Left renal pelvis (tissue), 4 donors: ENCODE measurements at places on chromosomes 13 and 19. TPM values are rescaled to one million over a fixed set of nuclear protein-coding genes. Genes with fewer than 3 reads are reported as not detected.

Gene LMTK3
- polyA plus RNA-seq: 1.9 TPM

Gene RASGRP4
- polyA plus RNA-seq: 0.75 TPM

- DNase-seq: no peak
These were observed 14.6 kb downstream of the METTL21C start for GRCh38 chr13:102680133-102680717.

- DNase-seq: no peak
These were observed 59.8 kb upstream of the MEDAG start for GRCh38 chr13:30846311-30846710.

DNA sequence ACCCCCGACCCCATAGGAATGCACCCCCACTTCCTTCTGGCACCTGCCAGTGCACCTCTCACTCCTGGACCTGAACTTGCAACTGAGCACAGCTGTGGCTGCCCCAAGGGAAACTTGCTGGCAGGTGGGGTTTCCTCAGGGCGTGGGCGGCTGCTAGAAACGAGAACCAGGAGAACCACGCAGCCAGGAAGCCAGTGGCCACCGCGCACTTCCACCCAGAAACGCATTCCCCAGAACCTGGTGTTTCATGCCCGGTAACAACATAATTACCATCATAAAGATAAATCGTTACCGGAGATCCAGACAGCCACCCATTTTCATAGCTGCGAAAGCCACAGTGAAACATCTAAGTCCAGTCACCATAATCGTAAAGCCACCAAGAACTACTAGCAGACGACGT, 75.2 kb upstream of the C13orf46 start:
- DNase-seq: no peak

GRCh38 chr19:19619849-19620210, 1.3 kb upstream of the PBX4 start:
- no peak for DNase-seq

DNA sequence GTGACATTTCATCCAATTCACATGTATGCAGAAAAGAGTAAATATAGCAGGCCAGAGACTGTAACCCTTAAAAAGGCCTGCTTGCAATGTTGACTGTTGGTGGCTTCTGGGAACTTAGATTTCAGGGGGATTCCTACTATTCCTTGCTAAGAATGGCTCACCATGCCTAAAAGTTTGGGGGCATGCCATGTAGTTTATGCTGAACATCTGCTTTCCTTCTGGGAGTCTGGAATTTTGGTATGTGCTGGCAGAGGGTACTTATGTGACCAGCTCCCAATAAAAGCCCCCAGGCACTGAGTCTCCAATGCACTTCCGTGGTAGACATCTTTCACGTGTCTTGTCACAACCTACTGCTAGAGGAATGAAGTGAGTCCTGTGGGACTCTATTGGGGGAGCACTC, 88.4 kb upstream of the PCDH8 start:
- DNase-seq: no peak

GRCh38 chr13:28467034-28467433, 27.9 kb downstream of the FLT1 start:
- no peak for DNase-seq

GRCh38 chr19:13104360-13104847, 1.7 kb upstream of the LYL1 start:
- DNase-seq: no peak

GRCh38 chr19:4357921-4358326, 14.6 kb downstream of the MPND start:
- no peak for DNase-seq

DNA sequence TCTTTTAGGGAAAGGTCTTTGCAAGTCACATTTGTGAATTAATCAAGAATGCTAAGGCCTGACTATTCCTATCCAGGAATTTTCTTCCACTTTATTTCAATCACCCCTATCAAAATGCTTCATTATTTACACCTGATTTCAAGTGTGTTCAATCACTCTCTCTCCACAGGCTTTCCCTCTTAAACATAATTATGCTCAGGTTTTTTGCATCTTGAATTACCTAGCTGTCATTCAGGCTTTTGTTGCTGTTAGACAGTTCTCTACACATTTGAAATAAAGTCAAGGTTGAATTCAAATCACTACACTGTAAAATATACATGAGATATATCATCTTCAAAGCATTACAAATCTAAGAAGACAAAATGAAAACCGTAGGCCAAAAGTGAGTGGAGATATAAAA, 941.3 kb upstream of the SLITRK1 start:
- DNase-seq: no peak

GRCh38 chr13:110641055-110642015, 26.0 kb downstream of the NAXD start:
- no peak for DNase-seq
